ENCODE measurements at places on chromosomes 11 and 22.

DNA sequence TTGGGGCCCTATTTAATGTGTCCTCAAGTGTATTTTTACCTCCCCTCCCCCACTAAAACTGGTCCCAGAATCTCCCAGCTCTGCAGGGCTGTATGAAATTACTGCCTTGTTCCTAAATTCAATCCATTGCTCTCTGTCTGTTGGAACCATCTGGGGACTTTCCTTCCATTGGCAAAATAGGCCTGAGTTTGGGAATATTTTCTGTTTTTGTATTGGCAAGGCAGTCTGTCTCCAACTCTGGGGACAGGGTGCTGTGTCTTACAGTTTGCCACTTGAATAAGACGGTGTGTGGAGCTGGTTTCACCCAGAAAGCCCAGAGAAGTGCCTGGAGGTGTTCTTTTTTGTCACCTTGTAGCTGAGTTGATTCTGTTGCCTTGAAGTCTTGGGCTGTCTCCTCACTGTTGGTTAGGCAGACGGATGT, 1.3 kb downstream of the PACS1 start:
- DNase-seq: no peak

- DNase-seq: no peak
Measured at GRCh38 chr11:78851878-78852586, 277.4 kb upstream of the NARS2 start.

DNA sequence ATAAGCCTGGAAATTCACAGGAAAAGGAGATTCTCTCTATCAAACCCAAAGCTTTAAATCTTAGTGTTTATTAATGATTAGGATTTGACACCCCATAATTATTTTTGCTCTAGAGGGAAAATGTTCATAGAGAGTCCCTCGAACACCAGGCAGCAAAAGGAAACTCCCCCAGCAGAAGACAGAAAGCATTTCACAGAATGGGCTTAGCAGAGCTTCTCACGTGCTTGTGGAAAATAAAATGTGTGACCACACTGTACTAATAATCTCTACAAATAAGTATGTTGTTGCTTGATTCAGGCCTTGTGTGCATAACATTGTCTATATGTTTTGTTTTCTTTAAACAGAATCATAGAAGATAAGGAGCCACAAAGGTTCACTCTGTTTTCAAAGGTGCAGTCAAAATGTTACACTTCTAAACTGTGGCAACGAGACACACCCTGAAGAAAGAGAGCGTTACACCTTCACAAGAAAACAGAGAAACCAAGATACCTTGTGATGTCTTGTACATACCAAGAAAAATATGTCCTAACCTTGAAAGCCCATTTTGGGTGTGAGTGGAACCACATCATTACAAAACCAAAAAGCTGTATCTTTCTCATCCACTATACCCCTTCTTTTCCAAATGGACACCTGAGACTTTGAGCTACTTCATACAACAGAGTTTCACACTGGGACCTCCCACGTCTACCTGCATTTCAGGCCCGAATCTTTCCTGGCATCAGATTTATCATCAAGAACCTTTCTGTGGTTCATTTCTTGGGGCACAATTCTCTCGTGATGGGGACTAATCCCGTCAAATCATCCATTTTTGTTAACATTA, 282.5 kb downstream of the ETS1 start:
- DNase-seq: no peak

DNA sequence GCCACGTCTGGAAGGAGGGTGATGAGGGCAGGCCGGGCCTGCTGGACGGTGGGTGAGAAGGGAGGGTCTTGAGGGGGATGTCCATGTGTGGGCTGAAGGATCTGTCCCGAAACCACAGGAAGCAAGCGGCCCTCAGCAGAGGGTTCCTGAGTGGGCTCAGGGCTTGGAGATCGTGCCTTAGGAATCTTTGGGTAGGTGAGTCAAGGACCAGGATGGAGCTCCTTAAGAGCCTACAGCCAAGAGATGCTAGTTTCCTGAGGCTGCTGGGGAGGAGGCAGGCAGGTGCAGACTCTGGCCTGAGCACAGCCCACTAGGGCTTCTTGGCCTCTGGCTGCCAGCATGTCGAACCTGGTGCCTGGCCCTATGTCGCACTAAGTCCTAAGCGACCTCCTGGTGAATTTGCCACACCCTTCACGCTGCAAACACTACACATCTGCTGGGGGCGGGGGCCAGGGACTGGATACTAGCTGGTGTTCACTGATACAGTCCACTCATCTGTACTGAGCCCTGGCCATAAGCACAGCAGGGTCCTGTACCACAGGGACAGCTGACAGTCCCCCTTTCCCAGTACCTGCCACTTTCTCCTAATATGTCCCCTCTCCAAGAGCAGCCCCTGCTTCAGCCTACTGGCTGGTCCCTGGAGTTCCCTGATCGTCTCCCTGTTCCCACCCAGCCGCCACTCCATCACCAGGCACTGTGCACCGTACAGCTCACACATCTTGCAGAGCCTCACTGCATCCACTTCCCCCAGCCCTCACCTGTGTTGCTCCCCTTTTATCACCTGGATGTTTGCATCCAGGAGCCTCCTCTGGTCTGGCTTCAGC, 19.5 kb downstream of the GNAZ start:
- DNase-seq: no peak

- DNase-seq: no peak
Measured at GRCh38 chr11:35066030-35066429, 72.9 kb upstream of the CD44 start.

- DNase-seq: no peak
Measured at GRCh38 chr22:30392661-30393321, 4.0 kb upstream of the SEC14L2 start.

GRCh38 chr11:73416786-73417185, 40.6 kb downstream of the RELT start:
- DNase-seq: no peak

GRCh38 chr11:122917311-122917710, 34.8 kb downstream of the JHY start:
- DNase-seq: no peak

DNA sequence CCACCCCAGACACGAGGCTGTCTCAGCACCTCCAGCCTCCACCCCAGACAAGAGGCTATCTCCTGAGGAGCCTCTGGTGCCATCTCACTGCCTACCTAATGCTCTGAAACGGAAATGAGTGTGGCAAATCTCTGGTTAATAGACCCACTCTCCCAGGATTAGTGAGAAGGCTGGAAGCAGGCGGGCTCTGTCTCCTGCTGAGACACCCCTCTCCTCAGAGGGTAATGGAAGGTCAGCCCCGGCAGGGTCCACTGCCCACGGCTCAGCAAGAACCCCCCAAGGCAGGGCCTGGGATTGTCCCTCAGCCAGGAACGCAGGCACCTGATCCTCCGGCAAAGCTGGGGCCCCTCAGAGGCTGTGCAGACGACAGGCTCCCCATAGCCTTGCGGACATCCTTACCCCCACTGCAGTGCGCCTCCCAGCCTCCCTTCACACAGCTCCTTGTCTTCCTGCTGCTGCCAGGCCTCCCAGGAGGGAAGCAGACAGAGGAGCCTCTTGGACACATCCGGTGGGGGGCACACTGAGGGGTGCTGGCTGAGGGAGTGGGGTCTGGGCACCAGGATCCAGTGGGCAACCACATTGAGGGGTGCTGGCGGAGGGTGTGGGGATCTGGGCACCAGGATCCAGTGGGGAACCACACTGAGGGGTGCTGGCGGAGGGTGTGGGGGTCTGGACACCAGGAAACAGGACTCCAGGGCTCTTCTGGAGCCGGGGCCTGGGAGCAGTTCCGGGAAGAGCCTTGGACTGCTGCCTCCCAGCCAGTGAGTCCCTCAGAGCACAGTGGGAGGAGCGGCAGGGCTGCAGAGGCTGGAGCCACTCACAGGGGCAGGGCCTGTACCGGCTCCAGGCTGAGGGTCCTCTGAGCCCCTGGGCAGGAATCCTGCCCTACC, 13.1 kb downstream of the CHID1 start:
- DNase-seq: no peak

DNA sequence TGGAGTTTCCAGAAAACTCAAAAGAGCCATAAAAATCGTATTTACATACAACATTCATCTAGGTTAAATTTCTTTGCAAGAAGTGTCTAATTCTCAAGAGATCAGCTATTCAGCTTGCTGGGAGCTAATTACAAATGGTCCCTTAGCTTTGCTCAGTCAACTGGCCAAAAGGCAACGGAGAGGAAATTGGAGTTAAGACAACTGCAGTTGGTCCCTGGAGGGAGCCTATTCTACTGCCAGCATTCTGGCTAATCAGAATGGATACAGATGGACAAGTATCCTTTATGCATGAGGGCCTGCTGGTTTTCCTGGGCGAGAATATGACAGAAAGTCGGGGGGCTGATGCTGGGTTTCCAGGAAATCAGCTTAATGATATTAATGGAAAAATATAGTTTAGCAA, 45.5 kb downstream of the KCNJ1 start:
- DNase-seq: no peak

DNA sequence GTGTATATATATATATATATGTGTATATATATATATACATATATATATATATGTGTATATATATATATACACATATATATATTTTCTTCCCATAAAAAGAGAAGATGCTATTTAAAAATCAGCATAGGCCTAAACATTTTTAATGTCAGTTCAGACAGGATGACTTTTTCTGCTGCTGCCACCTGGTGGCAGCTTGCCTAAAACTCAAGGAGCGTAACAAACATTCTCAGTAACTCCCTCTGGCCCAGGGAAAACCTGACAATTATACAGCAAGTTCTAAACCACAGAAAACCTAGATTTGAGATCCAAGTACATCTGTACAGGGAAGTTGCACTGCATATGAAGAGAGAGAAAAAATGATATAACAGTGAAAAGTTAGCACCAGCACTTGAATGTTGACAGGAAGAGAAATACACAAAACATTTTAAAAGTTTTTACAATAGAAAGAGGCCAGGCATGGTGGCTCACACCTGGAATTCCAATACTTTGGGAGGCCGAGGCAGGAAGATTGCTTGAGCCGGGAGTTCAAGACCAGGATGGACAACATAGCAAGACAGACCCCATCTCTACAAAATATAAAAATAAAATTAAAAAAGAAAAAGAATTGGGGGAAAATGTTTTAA, 16.6 kb downstream of the OR8A1 start:
- DNase-seq: no peak

DNA sequence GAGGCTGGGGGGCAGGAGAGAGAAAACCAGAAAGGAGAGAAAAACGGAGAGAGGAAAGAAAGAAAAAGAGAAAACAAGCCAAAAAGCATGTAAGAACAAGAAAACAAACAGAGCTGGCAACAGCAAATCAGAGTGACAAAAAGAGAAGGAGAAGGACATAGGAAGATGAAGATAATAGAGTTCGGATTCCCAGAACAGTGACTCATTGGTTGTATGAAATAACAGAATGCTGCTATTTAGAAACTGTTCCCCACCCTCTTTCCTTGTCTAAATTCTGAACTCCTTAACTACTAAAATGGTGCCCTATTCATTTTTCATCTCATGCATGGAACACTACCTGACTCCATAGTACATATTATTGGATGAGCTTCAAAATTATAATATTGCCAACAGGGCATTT, 317.4 kb downstream of the C11orf87 start:
- no peak for DNase-seq
